Spleen (tissue), 13 donors: ENCODE measurements at places on chromosomes 4 and X. TPM values are rescaled to one million over a fixed set of nuclear protein-coding genes. Genes with fewer than 3 reads are reported as not detected.

GRCh38 chr4:184666670-184667069 is 17.1 kb downstream of the PRIMPOL start:
- no peak for DNase-seq

DNA sequence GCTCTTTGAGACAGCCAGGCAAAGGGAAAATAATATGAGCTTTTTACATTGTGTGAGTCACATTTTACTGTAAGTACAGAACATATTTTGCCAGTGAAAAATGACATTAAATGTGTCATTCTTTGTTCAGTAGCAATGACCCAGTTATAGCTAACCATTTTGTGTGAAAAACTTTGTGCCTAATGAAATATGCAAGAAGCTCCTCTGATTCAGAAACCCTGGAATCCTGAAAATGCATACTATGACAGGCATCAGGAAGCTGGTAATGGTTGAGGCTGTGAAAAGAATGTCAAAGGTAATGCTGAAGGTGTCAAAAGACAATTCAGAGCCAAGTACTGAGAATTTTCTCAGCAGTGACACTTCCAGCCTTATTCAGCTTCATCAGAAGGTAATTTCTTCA is 549.5 kb upstream of the SMIM31 start:
- DNase-seq, result no peak

- peak; percentile 66 for DNase-seq
Observed at GRCh38 chrX:153643431-153644351, 3.3 kb upstream of the DUSP9 start.

DNA sequence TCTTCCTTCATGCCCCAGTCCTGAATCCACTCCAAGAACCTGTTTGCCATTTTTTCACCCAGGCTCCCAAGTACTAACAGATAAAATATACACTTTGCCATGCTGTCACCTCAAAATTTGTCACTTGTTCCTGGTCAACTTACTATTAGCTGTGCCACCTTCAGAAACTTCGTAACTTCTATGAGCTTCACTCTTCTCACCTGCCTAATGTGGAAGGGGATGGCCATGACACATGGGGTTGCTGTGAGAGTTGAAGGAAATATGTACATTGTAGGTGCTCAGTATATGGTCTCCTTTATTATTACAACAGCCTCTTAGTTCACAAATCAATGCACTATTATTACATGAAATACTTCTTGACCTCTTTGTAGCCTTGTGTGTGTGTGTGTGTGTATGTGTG is 10.4 kb downstream of the TMSB4X start:
- DNase-seq, result no peak

DNA sequence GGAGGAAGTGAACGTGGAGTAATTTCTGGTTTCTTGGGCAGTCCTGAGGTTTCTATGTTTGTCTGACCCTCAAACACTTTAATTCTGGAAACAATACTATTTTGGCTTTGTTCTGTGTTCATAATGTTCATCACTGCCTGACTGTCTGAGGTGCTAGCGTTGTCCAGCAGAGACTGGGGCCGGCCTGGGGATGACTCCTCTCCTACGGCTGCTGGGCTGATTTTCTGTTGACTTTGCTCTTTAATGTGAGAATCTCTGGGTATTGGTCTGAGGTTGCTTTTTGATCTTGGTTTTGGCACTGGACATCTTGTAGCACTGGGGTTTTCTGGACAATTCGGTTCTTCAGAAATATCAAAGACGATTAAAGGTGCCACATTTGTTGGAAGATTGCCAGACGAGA is 75.8 kb downstream of the RPS3A start:
- no peak for DNase-seq

- peak; percentile 76 for DNase-seq
Observed at GRCh38 chrX:119729408-119730201, 28.8 kb upstream of the SOWAHD start.

DNA sequence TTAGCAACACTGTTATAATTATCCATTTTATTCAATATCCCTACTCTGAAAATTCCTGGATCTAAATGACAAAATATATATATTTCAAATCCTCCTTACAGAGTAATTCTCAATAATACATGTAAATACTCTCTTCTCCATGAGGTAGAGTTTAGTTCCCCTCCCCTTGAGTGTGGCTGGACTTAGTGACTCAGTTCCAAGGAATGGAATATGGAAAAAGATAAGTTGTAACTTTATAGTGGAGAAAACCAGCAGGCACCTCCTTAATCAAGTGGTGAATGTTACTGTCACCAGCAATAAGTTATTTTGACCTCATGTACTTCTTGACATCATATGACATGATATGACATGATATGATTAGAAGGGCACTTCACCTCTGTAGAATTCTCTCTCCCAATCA is 302.0 kb downstream of the RAB28 start:
- no peak for DNase-seq

- DNase-seq, result no peak
Observed at GRCh38 chr4:45568694-45569093, 555.2 kb downstream of the GABRG1 start.

- DNase-seq, result peak; percentile 64
Observed at GRCh38 chrX:47175588-47175980, 18.0 kb upstream of the UBA1 start.

Gene UCHL1
- 11.2 TPM for polyA plus RNA-seq

Gene UGT8
- 2.2 TPM for polyA plus RNA-seq
